ENCODE measurements at places on chromosomes 7 and 10.

DNA sequence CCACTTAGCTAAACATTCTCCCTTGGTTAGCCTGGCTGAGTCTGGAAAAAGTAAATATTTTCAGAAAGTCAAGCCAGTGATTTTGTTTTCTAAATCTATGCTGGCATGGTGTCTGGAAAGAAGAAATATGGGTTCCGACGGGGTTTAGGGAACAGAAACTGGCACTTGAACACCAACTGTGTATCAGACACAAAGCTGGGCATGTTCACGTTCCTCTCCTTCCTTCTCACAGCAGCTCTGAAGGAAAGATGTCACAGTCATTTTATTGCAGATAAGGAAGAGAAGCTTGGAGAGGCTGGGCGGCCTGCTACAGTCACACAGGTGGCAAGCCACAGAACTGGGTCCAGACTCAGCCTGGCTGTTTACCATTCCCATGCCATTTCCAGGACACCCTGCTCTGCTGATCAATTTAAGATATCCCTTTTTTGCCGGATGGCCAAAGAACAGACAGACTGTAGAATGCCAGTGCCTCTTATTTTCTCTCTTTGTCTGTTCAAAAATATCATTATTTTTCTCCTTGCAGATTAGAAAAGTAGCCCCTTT lies 118.8 kb downstream of the HERPUD2 start:
- DNase-seq, result peak; percentile 80

DNA sequence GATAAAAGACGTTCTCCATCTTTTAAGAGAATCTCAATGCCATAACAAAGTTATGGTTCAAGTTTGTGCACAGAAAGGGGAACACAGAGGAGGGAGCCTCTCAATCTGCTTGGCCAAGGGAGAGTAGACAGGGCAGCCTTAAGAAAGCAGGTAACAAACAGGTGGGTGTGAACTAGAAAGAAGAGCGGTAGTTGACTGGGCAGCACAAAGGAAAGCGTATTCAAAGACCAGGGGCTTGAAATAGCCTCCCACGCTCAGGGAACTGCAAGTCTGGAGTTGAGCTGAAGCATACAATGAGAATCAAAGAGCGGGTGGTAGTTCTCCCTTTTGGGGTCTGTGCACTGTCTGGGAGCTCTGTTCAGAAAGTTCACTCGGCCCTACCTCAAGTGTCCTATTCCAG lies 18.9 kb upstream of the MACC1 start:
- DNase-seq, result no peak

GRCh38 chr7:41163991-41164390 lies 538.9 kb downstream of the INHBA start:
- DNase-seq, result no peak

DNA sequence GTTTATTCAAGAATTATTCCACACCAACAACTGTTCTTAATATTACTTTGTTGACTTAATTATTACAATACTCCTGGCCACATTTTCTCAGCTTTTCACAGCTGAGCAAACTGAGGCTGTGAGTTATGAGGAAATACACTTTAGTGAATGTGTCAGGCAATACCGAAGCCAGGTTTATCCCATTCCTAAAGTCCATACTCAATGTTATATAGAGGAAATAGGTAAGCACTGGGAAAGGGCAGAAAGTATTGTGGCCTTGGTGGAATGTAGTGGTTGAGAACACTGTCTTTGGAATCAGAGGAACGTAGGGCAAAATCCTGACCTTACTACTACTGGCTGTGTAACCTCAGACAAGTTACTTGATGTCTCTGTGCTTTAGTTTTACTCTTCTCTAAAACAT lies 110.8 kb downstream of the CD36 start:
- DNase-seq, result no peak

DNA sequence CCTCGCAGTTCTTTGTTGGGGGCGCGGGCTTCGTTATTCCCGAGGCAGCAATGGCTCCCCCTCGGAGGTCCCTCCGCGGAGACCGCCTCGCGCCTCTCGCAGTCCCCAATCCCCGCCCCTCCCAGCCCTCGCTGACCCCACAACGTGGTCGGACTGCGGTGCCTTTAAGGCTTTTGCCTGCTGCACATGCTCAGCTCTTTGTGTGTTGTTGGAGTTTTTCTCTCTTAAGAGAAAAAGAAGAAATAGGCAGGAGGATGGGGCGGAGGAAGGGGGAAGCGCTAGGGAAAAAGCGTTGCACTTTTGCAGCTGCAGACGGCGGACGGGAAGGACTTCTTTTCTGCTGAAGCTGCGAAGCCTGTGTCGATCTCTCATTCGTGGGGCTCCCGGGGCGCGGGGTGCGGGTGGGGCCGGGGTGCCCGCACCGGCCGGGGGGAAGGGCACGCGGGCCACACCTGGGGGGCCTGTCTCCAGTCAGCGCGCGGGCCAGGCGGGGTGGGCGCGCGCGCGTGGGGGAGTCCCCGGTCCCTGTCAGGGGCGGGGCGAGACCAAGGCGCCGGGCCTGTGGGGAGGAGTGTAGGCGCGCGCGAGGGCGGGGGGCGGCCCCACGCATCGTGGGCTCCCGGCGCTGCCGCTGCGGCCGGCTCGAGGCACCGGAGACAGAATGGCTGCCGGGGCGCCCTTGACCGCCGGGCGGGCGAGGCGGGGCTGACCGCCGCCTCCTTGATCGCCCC lies 445 bp upstream of the ATRNL1 start:
- no peak for DNase-seq

GRCh38 chr10:110993024-110993693 lies 73.8 kb downstream of the SHOC2 start:
- DNase-seq, result peak; percentile 66

- no peak for DNase-seq
Measured at GRCh38 chr10:47190301-47190700, 109.7 kb upstream of the GDF10 start.

DNA sequence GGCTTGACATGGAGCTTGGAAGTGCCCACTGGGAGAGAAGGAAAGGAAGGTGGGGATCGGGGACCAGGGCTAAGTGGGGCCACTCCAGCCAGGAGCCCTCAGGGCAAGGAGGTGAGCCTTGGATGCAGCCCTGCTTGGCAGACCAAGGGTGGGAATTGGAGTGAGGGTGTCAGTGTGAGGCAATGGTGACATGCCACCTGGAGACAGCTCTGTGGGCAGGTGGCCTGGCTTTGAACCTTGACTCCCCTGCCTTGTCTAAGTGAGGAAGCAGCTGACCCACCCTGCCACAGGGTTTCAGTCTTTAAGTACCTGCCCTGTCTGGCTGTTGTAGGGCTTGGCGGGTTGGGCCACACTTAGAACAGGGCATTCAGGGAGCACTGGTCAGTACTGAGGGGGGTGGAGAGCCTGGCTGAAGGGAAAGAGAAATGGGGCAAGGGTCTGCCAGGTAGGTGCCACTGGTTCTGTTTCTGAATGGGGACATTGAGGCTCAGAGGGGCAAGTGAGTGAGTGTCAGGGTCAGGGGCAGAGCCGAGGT lies 4.8 kb downstream of the RAMP3 start:
- no peak for DNase-seq

DNA sequence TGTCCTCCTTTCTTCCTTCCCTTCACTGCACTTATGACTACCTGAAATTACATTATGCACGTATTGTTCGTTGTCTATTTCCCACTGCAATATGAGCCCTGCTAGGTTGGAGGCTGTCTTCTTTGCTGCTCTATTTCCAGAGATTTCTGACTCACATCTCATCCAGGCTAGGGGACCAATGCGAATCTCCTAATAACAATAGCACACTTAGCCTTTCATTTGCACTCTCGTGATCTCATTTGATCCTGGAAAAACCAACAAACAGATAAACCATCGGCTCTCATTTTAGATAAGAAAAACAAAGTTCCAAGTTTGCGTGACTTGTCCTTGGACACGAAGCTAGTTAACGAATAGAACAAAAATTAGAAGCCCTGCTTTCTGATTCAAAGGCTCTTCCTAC lies 1.4 kb downstream of the ZNF438 start:
- no peak for DNase-seq

GRCh38 chr10:1737222-1738061 lies at the start of gene ADARB2:
ADARB2 (minus strand) TSS chr10:1737525.
- DNase-seq, result no peak

GRCh38 chr7:155352076-155352752 lies 54.5 kb downstream of the INSIG1 start:
- DNase-seq, result no peak

GRCh38 chr10:91602868-91603568 lies 29.9 kb downstream of the PPP1R3C start:
- DNase-seq, result no peak

- DNase-seq, result no peak
Measured at GRCh38 chr7:90169891-90170290, 15.6 kb downstream of the STEAP1 start.

GRCh38 chr7:140635345-140635744 lies 5.3 kb downstream of the DENND2A start:
- no peak for DNase-seq

DNA sequence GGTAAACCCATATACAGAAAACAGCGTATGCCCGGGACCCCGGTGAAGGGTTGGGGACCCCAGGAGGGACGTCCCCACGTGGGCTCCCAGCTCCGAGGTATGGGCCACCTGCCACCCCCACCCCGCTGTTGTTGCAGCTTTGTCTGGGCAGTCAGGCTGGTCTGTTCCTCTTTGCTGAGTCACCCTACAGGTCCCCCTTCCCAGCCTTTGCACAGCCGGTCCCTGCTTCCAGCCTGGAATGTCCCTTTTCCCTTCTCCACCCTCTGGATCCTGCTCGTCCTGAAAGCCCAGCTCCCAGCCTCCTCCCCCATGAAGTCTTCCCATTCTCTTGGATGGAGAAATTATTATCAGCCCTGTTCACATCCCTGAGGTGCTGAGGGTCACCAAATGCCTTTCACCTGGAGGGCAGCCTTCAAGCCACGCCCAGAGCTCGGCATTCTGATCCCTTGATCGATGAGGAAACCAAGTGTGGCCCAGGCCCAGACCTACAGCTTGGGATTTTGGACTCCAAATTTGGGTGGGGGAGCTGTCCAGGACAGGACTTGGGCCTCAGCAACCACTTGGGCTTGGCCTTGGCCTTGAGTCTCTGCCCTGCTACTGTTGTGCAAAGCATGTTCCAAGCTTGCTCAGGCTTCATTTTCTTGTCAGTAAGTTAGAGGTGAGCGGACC lies 2.6 kb downstream of the CLDN4 start:
- no peak for DNase-seq

GRCh38 chr10:4129866-4130477 lies 345.0 kb upstream of the KLF6 start:
- DNase-seq, result no peak
